Neural crest cell (in vitro differentiated cells): ENCODE measurements at places on chromosomes 2 and 18. TPM values are rescaled to one million over a fixed set of nuclear protein-coding genes. Genes with fewer than 3 reads are reported as not detected.

The ANKRD30BL gene
- not detected in 2 replicates for total RNA-seq

DNA sequence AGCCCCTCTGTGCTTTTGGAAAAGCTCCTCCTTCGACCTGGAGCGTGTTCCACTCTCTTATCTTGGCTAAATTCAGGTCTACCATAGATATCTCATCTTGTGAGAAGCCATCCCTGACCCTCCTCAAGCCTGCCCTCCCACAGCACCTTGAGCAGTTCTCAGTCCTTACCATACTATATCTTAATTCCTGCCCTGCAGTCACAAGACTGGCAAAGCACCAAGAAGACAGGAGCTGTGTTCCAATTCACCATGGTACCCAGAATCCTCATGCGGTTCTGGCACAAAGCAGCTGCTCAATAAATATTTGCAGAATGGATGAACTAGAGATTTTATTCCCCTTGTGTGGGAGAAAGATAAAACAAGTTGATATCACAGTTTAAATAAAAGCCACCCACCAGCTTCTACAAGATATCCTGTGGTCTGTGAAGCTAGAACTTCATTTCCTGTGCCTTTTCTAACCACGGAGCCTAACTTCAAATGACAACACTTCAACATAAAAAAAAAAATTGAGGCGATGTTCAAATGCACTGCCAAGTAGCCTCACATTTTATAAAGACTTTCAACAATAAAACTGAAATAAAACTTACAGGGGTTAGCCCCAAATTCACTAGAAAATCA lies 19.5 kb downstream of the MARCHF4 start:
- no peak for DNase-seq

GRCh38 chr2:6072768-6073167 lies 380.6 kb downstream of the SOX11 start:
- DNase-seq = no peak

The TDRD15 gene
- total RNA-seq = not detected in 2 replicates

The GPC1 gene
- 88.6 and 89.9 TPM in 2 replicates for total RNA-seq

DNA sequence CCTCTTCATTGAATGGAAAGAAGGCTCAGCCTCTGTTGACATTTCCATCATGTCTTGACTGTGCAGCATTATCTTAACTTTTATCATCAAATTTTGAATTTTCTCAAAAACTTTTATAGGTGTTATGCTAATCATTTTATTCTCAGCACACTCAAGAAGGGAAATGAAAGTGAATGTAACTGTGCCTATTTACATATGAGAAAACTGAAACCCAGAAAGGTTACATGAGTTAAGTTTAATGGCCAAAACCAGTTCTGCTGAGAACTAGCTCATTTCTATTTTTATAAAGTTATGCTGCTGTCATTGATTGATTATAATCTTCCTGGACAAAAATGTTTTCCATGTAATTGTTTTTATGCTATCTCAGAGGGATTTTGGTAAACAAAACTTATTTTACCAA lies 618.8 kb upstream of the NRXN1 start:
- DNase-seq = no peak

GRCh38 chr2:238655198-238655860 lies 192.6 kb upstream of the TWIST2 start:
- DNase-seq = no peak

DNA sequence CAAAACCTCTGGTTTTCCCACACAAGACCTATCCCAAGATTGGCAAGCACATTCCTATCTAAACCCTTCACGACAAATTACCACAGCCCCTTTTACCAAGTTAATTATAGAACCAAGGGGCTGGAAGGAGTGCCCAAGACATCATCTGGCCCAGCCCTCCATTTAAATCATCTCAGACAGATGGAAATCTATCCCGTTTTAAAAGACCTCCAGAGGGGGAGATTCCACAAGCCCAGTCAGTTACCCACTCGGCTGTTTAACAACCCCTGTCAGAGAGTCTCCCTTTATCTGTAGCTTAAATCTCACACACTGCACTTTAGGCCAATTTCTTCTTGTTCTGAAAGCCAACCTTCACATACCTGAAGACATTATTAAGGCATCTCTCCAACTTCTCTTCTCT lies 179.1 kb upstream of the MEIS1 start:
- DNase-seq = no peak

The REG3G gene
- not detected in 2 replicates for total RNA-seq

The TLX2 gene
- not detected in 2 replicates for total RNA-seq

The CERKL gene
- total RNA-seq = 0.23 and 0.28 TPM in 2 replicates

DNA sequence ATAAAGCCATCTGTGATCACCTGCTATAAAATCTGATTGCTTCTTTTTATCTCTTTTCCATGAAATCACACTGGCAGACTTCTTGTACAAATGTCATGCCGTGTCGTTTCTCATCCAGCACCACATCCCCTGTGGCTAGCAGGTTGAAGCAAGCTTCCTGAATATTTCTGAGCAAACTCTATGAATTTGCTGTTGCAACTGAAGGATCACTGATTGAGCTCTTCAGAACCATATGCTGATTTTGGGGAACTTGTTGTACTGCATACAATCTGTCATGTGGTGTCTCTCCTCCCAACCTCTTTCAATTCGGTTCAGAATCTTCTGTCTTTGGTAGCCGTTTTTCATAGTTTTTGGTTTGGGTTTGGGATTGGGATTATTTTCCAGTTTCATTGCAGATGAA lies 57.7 kb upstream of the RBMS1 start:
- DNase-seq = no peak

The DYNC1I2 gene
- total RNA-seq = 109 and 122 TPM in 2 replicates
